ENCODE measurements at places on chromosomes 2 and 18. TPM values are rescaled to one million over a fixed set of nuclear protein-coding genes. Genes with fewer than 3 reads are reported as not detected.

The MARCO gene
- 0.42 TPM for total RNA-seq

The LAMA3 gene
- 32.3 TPM for total RNA-seq

The RIT2 gene
- total RNA-seq = 0.48 TPM

The ICA1L gene
- 67.0 TPM for total RNA-seq

The C2orf66 gene
- total RNA-seq = 0.32 TPM

The FOXI3 gene
- total RNA-seq = not detected

The MERTK gene
- total RNA-seq = 17.6 TPM

The CHST9 gene
- 7.0 TPM for total RNA-seq

The CHN1 gene
- 31.1 TPM for total RNA-seq

The GKN2 gene
- not detected for total RNA-seq

The ACTR2 gene
- 145 TPM for total RNA-seq

The SERPINB12 gene
- total RNA-seq = not detected

The TMEM214 gene
- 54.4 TPM for total RNA-seq

The PROKR1 gene
- total RNA-seq = 0.69 TPM

The ALPG gene
- not detected for total RNA-seq

- no peak for DNase-seq
These were observed 247.9 kb upstream of the SYT4 start for GRCh38 chr18:43525169-43525568.

- DNase-seq = peak; percentile 97
These were observed 1.9 kb upstream of the MEIS1 start for GRCh38 chr2:66432801-66433694.

DNA sequence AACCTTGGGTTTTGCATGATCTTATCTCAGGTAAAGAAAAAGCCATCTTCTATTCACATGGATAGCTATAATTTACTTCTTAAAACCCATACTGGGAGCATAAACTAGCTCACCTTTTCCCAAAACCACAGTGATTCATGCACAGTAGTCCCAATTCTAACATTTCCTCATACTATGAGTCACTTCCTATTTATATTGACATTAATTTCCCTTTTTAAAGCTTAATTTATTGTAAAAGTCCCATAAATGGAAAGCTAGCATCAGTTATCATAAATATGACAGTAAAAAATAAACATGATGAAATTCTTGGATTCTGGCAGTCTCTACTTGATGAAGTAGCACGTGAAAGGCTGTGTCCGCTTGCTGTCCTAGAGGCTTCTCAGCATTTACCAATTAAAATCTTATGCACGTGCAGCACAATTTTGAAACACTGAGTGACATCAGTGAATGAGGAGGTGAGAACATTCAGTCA lies 180.1 kb downstream of the CDH2 start:
- no peak for DNase-seq

DNA sequence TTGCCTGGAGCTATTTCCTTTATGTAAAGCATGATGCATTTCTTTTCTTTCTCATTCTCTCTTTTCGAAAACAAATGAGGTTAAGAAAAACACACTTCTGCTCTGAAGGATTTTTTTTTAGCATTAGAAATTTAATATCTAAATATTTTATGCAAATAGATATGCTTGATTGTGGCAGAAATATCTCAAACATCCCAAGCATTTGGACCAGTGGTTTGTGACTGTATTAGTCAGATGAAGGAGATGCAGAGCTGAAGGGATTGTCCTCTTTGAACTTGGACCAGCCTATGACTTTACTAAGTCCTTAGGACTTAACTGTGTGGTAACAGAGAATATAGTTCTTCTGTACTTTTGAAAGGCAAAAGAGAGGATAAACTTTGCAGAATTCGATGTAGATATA lies 335.9 kb upstream of the NT5C1B start:
- no peak for DNase-seq

GRCh38 chr2:29323301-29323700 lies 208.1 kb downstream of the CLIP4 start:
- DNase-seq = no peak

DNA sequence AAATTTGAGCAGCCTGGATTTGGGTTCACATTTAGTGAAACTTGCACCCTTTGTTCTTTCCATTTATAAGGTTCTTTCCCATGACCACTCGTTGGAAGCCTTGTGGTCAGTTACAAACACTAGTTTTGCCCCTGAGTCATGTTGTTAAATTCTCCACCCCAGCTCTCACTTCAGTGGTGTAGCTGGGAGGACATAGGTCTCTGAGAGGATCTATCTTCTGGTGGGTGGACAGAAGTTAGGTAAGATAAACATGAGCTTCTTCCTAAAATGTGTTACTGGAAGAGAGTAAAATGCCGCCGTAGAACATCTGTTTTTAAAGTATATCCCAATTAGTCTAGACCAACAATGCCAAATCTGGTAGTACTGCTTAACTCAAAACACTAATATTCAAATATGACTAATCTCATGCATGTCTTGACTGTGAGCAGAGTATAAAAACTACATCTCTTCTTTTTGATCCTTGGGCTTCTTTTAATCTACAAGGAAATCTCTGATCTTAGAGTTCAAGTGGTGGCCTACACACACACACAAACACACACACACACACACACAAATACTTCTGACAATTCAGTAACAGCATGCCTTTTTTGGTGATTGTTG lies 162.6 kb upstream of the FN1 start:
- no peak for DNase-seq

DNA sequence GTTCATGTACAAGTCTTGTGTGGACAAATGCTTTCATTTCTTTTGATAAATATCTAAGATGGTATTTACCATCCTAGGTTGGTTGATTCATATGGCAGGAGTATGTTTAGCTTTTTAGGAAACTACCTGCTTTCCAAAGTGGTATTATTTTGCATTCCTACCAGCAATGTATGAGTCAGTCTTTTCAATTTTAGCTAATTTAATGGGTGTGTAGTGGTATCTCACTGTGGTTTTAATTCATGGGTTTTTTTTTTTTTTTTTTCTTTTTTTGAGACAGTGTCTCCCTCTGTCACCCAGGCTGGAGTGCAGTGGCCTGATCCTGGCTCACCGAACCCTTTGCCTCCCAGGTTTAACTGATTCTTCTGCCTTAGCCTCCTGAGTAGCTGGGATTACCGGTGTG lies 4.2 kb downstream of the ZNF512 start:
- no peak for DNase-seq

- no peak for DNase-seq
These were observed 1067.0 kb upstream of the FANCL start for GRCh38 chr2:59308108-59308507.

DNA sequence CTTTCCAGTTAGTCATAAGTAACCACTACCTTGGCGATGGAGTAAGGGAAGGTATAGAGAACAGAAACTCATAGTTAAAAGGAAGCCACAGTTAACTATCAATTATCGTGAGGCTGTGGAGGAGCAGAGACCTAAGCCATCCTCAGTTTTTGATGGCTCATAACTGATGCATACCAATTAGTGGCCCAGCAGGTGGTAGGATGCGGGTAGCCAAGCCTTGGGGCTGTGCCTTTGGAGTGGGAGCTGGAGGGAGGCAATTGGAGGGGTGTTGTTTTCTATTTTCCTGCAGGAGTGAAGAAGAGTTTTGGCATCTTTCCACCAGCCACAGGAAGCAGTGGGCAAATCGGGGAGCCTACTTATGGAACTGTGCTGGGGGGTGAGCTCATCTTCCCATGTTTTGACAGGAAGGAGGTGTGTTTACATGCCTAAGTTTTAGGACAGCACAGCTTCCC lies 194.8 kb downstream of the TPGS2 start:
- no peak for DNase-seq

- no peak for DNase-seq
These were observed 294.4 kb upstream of the MC4R start for GRCh38 chr18:60667016-60667415.

GRCh38 chr2:215522237-215522636 lies 86.4 kb upstream of the FN1 start:
- no peak for DNase-seq

GRCh38 chr18:48127606-48128005 lies 197.1 kb upstream of the SMAD2 start:
- DNase-seq = no peak

DNA sequence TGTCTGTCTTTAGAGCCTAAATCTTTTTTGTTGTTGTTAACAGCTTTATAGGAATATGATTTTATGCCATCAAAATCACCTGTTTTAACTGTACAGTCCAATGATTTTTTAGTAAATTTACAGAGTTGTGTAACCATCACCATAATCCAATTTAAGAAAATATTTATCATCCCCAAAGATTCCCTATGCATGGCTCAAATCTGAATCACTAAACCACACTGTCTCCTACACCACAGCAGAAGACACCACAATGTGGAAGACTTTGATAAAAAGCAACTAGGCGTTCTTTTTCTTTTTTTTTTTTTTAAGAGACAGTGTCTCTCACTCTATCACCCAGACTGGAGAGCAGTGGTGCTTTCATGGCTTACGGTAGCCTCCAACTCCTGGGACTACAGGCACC lies 99.6 kb downstream of the TXNL1 start:
- no peak for DNase-seq

DNA sequence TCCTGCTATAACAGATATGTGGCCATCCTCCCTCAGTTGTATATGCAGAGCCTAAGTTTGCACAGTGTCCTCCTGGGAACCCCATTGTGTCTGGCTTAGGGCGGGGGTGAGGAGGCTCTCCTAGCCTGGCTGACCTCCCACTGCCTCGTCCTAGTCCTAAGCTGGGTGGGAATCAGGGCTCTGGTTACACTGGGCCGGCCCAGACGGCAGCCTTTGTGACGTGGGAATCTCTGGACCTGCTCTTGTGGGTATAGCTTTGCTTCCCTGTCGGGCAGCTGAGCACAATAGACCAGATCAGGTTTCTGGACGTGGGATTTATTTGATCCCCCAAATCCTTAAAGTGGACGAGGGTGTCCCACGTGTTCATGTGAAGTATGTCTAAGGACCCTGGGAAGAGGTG lies 2.9 kb downstream of the ACKR3 start:
- DNase-seq = no peak

DNA sequence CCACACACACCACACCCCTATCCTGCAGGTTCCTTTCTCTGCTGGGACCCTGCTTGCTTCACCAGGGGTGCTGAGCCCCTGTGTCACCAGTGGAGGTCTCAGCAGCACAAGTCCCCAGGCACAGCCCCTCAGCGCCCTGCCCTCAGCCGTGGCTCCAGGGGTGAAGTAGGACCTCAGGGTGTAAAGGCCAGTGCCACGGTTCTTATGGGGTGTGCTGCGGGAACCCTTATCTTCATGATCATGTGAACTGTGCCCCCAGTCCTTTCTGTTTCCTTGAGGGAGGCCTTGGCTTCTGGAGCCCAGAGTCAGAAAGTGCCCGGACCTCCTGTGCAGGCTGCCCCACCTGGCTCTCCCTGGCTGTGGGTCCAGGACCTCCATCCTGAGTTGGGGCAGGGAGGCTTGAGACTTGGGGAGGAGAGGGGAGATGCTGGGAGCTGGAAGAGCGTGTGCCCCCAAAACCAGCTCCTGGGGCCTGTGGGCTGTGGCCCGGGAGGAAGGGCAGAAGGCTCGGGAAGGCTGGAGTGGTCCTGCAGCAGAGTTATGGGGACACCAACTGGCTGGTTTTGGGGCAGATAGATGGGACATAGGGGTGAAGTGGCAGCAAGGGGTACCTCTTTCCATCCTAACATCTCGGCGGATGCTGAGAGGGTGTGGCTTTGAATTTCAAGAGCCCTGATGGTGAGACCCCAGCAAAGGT lies 20.2 kb upstream of the KLF11 start:
- no peak for DNase-seq

- no peak for DNase-seq
These were observed 15.3 kb downstream of the TET3 start for GRCh38 chr2:73999881-74000597.
